ENCODE measurements at places on chromosomes 1 and 21.

GRCh38 chr1:225684741-225685140 lies 31.8 kb upstream of the ENAH start:
- no peak for DNase-seq

DNA sequence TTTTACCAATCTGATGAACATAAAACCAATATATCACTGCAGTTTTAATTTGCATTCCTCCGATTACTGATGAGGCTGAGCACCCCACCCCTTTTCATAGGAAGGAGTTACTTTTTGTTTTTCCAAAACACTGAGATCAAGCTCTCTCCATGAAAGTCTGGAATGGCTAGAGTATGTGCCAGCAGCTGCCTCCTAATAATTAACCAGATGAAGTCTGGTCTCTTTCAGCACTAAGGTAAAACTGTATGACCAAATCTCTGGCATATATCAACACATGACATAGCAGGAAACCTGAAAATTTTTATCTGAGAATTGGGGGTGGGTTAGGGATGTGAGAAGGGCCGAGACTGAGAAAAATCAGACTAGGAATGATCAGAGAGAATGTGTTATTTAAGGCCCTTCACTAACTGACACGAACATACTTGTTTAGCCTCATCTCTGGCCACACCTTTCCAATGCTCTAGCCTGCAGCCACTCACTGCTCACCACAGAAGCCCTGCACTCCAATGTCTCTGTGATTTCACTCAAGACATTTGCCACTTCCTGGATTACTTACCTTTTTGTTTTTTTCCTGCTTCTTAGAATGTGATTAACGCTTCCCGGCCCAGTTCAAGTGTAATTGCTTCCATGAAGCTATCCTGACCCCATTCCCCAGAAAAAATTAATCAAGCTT lies 34.7 kb downstream of the WASF2 start:
- DNase-seq: no peak

DNA sequence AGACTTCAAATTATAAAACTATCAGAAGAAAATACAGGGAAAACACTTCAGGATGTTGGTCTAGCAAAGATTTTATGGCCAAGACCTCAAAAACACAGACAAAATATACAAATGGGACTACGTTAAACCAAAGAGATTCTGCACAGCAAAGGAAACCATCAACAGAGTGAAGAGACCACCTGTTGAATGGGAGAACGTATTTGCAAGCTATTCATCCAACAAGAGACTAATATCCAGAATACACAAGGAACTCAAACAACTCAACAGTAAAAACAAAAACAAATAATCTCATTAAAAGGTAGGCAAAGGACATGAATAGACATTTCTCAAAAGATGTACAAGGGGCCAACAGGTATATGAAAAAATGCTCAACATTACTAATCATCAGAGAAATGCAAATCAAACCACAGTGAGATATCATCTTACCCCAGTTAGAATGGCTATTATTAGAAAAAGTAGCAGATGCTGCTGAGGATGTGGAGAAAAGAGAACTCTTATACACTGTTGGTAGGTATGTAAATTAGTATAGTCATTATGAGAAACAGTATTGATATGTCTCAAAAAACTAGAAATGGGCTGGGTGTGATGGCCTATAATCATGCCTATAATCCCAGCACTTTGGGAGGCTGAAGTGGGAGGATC lies 112.6 kb downstream of the LRIG2 start:
- DNase-seq: no peak

DNA sequence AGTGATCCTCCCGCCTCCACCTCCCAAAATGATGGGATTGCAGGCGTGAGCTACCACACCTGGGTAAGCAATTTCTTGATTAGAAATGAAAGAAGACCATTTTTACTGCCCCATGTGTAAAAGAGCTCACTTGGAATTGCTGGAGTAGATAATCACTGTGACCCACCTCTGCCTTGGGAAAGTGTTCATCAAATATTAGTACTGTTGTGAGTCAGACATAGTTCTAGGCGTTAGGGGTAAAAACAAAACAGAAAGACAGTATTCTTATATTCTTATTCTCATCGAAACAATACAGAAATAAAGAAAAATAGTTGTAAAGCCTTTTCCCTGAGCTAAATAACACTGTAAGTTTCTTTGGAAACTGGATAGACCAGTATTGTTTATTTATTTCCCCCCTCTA lies 36.2 kb downstream of the CELF3 start:
- no peak for DNase-seq

- DNase-seq: peak; percentile 83
Observed at GRCh38 chr1:155648207-155649147, 38.5 kb downstream of the MSTO1 start.

DNA sequence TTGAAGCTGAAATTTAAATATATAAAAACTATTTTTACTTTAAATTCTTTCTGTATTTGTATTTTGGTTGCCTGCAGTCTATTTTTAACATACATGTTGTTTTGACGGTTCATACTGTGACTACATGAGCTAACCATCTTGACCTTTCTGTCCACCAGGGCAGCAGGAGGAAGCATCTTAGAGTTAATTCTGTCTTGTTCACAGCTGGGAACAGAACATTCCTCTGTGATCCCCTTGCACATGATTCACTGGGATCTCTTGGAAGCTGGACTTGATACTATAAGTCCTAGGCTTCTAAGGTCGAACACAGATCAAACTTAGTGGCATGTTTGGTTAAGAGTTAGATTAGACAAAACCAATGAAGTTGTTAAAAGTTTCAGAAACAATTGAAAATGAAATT lies 99.7 kb downstream of the NFIA start:
- DNase-seq: no peak

- peak; percentile 48 for DNase-seq
Observed at GRCh38 chr1:213122514-213122929, 71.5 kb downstream of the RPS6KC1 start.

- no peak for DNase-seq
Observed at GRCh38 chr1:145995964-145996432, 381 bp downstream of the TXNIP start.

DNA sequence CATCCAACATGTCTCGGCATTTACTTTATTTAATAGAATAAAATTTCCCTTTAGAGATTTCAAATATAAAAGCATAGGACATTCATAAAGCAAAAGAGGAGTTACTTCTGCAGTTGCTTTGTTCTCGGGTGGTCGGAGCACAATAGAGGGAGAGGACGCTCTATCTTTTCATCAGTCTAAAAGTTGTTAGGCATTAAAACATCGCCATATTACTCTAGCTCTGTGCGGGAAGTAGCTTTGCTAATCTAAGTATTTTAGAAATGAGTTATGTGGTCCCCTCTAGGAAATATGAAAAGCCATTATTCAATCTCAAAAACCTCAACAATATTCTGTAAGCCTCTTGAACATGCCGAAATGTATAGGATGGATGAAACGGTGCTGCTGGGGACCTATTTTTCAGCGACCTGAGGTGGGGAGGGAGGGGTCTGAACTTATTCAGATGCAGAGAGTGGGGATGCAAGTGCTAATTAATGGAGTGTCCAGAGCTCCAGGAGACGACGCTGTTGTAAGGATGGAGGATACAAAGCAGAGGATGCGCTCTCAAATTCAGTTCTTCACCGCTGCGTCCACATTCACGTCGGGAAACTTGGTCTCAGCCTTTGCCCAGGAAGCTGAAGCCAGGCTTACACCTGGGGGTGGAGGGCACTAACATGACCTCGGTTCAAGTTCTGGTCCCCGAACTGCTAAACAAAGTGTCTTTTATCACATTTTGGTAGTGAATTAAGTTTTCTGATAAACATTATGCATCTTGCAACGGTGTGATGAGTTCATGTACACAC lies 6.3 kb downstream of the CDKN2C start:
- DNase-seq: no peak

GRCh38 chr1:247228133-247228532 lies 27.7 kb upstream of the VN1R5 start:
- no peak for DNase-seq

- peak; percentile 11 for DNase-seq
Observed at GRCh38 chr1:152188673-152189591, 29.9 kb upstream of the RPTN start.

DNA sequence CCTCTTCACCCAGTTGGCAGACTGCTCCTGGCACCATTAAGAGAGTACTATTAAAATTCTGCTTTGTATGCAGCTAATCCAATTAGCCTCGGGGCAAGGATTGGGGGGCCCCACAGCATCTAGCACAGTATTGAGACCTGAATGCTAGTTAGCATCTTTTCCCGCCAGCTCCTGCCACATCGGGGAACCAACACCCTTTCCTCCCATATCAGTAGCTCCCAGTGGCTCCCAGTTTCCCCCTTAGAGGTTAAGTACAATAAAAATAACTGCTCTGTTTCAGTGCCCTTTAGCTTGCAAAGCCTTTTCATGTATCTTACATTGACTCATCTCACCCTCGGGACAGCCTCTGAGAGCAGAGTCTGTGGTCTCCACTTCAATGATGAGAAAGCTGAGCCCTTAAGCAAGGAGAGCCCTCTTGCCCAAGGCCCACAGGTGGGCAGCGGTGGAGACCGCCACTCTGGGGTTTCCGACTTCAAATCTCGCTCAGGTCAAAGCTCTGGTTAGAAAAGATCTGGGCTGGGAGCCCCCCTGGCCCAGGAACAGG lies 4.2 kb upstream of the PMVK start:
- no peak for DNase-seq

- no peak for DNase-seq
Observed at GRCh38 chr1:101706366-101706765, 290.4 kb downstream of the OLFM3 start.

DNA sequence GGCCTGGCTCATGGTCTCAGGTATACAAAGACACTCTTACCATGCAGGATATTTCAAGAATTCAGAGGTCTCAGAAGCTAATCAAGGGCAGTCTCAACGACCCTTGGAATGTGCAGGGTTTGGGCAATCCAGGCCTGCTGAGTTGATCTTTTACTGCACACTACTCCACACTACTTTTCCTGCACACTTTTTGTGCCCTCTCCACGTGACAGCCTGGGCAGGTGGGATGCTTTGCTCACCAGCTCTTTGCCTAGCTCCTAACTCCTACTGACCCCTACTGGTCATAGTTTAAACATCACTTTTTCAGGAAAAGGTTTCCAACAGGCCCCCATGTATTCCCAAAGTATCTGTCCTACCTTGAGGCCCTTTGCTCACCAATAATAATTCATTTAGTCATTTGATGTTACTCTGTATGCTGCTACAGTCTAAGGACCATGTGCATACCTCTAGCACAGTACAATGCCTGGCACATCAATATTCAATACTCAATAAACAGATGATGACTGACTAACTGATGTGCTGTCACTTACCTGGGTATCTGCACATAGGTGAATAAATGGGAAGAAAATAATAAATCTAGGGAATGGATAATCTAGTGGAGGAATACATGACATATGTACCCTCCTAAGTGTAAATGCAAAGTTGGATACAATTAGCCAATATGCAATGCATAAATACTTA lies 9.6 kb downstream of the DUSP23 start:
- DNase-seq: peak; percentile 16

DNA sequence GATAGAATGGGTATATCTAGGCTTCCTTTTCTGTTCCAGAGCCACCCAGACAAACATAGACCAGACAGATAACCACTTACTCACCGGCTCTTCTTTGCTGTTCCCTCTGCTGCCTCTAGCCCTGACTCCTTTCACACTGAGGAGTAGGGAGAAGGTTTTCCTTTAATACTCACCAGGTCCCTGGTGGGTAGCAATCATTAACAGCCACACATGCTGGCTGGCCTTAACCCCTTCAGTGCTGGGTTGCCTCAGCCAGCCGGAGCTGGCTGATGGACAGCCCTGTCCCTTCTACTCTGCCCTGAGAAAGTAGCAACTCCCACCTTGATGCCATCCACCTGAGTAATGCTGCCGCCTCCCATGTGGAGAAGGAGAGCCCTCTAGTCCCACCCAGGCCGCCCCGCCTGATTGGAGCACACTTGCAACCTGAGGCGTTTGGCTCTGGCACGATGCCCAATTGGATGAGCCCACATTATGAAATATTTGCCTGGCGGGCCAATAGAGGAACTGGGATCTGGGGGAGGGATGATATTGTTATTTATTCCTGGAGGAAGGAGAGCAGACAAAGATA lies 71.6 kb downstream of the PLEKHA6 start:
- peak; percentile 79 for DNase-seq

DNA sequence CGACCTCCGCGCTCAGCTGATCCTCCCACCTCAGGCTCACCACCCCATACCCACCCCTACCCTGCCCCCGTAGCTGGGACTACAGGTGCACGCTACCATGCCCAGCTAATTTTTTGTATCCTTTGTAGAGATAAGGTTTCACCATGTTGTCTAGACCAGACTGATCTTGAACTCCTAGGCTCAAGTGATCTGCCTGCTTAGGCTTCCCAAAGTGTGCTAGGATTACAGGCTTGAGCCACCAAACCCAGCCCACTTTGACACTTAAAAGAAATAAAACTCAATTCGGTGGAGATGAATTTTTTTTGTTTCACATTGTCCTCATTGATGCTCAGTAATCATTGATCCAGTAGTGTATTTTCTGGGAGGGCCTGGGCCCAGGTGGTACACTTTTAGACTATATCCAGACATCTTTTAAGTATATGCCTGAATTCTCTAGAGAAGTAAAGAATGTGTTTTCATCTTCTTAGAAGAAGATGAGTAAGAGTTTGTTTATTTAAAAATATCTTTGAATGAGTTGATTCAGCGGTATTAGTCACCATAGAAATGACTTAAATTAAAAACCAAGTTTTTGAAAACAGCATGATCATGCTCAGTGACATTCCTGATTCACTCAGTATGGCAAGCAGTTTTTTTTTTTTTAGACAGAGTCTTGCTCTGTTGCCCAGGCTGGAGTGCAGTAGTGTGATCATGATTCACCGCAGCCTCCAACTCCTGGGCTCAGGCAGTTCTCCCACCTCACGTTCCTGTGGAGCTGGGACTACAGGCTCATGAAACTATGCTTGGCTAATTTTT lies 57.8 kb downstream of the EPB41 start:
- DNase-seq: no peak

DNA sequence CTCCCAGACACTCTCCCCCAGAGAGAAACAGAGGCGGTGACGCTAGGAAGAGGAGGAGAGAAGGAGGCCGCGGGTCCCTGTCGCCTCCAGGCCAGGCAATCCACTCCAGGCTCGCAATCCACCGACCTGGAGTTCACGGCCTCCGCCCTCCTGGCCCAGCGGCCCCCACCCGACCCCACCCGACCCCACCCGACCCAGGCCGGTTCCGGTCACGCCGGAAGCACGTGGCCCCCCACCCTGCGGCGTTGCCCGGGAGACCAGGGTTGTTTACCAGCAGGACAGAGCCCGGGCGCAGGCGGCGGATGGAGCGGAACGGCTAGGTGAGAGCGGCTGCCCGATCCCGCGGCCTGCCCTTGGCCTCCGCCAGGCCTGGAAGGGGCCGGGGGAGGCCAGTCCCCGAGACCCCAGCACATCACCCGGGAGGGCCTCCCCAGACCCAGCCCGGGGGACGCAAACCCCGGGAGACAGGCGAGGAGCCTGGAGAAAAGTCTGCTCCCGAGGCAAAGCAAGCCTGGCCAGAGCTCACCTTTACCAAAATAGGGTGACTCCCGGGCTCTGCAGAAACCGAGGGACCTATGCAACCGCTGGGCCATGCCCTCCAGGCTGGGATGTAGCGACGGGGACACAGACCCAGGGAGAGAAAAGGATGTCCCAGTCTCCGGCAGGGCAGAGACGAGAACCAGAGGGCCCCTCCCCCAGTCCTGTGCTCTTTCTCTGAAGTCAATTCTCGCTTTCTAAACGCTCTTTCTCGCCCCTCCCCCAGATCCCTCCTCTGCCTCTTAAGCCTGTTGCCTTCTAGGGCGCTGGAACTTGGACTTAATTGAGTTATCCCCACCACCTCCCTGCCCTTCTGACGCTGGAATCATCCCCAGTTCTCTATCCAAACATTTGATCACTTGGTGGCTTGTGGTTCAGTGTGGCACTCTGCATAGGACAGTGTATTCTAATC lies at the start of the genes PLA2G2C and UBXN10:
Gene PLA2G2C, minus strand, starts transcription at position 685 of the 949 bp plus-strand sequence. CDS start 9,155 bp downstream, outside the sequence.
Gene UBXN10, plus strand, starts transcription at position 263 of the 949 bp plus-strand sequence. CDS start 4,466 bp downstream, outside the sequence.
- peak; percentile 13 for DNase-seq

Measured in HepG2 (cell line).